ENCODE measurements at places on chromosomes 3 and 15.
A peak's percentile ranks its signal among the peaks of the same experiment; 100 is the strongest.

GRCh38 chr15:61243983-61244593 is 15.0 kb upstream of the RORA start:
- DNase-seq, result no peak

GRCh38 chr3:65669163-65669875 is 369.4 kb downstream of the MAGI1 start:
- DNase-seq, result no peak

DNA sequence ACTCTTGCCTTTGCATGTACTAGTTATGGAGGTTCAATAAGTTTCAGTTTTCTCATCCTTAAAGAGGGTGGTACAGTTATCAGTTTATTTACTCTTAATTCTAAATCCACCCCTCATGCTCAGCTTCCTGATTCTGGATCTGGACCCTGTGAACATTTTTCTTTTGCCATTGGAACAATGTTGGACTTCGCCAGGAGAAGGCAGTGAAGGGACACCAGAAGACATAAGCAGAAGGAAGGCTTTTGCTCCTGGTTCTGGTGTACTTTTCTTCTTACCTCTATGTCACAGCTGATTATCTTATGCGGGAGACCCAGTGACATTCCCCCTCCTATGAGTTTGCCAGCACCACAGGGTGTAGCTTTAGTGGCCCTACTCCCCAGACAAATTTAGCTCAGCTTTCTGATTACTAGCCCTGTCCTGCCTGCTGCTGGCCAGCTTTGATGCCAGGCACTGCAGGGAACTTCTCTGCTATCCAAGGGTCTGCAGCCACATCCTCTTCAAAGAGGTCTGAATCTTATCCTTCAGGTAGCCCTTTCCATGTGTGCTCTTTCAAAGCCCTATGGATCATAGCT is 466.3 kb upstream of the EPHA3 start:
- no peak for DNase-seq

- no peak for DNase-seq
These were observed 36.2 kb downstream of the MASP1 start for GRCh38 chr3:187255314-187255713.

- no peak for DNase-seq
These were observed 17.4 kb upstream of the NPTN start for GRCh38 chr15:73650416-73651126.

DNA sequence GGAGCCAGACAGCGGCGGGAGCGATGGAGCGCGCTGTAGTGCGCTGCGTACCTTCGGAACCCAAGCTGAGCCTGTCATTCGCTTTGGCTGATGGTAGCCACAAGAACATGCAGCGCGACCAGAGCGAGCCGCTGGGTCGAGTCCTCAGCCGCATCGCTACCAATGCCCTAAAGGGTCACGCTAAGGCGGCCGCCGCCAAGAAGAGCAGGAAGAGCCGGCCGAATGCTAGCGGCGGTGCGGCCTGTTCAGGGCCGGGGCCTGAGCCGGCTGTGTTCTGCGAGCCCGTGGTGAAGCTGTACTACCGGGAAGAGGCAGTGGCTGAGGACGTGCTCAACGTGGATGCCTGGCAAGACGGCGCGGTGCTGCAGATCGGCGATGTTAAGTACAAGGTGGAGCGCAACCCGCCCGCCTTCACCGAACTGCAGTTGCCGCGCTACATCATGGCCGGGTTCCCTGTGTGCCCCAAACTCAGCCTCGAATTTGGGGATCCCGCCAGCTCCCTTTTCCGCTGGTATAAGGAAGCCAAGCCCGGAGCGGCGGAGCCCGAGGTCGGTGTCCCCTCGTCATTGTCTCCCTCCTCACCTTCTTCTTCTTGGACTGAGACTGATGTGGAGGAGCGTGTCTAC is 498 bp downstream of the PDE12 start:
- DNase-seq, result no peak

GRCh38 chr3:53478166-53478830 is 16.1 kb upstream of the CACNA1D start:
- DNase-seq, result no peak

DNA sequence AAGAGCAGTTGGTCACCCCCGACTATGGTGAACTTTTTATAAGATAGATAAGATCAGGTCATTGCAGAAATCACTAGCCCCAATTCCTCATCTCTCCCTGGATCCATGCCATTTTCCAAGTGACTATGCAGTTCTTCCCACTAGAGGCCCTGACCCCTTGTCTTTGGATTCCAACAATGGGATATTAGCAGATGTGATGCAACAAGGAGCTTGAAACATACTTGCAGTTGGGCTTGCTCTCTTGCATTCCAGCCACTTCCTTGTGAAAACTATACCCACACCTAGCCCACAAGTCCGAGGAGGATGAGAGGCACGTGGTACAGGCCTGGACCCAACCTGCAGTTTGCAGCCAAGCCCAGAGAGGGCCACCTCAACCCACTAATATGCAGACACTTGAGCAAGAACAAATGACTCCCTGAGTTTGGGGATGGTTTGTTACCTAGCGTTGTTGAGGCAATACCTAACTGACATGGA is 60.6 kb downstream of the SUCLG2 start:
- DNase-seq, result no peak

DNA sequence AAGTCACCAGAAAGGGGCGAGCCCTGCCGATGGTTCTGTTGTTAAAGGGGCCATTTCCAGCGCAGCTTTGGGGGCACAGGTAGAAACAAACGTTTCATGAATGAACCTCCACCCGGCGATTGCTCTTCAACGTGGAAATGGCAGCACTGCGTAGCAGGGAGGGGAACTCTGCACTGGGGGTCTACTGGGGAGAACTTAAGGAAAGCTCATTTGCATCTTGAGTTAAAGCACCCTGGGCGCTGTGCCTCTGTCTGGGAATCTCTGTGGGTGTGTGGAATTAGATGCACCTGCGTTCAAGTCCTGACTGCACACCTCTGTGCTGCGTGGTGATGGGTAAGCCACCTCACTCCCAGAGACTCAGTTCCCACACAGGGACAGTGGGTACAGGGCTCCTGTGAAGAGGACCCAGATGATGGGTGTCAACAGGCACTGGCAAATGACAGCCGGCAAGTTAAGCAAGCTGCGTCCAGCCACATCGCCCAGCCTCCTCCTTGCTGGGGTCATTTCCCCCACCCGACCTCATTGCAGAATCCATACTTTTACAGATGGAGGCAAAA is 68.8 kb downstream of the ASB7 start:
- no peak for DNase-seq

DNA sequence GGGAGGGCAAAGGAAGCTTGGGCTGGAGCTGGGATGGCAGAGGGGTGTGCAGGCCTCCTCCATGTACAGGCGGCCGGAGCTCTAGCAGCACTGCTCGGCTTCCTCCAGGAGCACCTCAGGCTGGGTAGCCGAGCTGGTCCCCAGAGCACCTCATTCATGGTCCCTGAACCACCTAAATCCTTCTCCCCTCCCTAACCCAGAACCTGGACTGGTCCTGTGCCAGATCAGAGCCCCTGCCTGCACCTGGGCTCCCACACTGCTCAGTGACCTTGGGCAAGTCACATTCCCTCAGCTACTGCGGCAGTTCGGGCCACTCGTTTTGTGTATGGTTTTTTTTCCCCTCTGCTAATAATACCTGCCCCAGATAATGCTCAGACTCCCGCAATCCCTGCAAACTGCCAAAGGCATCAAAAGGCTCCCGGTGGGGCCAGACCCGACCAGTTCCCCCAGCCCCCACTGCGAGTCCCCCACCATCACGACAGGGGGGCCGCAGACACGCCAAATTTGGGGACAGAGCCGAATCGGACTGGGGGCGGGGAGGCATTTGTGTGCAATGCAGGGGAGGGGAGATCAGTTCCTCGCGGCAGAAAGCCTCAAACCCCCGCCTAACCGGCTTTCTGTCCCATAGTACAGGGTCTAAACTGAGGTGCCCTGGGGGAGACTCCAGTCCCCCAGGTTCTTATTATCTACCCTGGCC is 1.3 kb downstream of the SEMA7A start:
- no peak for DNase-seq

- DNase-seq, result no peak
These were observed 269.0 kb downstream of the ZNF621 start for GRCh38 chr3:40793730-40794129.

- no peak for DNase-seq
These were observed 22.3 kb downstream of the TM6SF1 start for GRCh38 chr15:83129791-83130190.

- no peak for DNase-seq
These were observed 1.3 kb downstream of the GREM1 start for GRCh38 chr15:32718821-32719716.

DNA sequence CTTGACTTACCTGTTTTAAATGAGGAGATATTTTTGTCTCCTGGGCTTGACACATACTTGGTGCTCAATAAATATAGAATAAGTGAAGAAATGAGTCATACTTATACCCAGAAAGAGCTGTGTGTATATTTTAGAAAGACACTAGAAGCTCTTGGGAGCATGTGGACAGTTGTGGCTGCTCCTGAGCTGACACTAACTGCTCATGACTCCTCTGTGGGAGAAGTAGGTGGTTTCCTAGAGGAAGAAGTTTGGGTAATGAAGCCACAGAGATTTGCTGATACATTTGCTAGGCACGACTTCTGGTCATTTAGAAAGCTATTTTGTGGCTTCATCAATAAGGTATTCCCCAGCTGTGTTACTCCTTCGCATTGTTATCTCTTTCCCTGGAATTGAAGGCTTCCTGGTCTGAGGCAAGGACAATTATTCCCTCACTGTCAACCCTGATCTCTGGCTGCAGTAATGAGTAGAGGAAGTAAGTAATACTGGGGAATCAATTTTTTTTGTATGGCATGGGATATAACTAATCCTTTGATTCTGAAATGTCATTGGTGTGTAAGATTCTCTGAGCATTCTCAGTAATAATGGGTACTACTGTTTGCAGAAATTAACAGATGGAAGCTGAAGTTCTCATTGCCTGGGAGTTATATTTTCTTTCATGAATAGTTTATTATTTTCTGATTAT is 79.6 kb upstream of the DCBLD2 start:
- no peak for DNase-seq

DNA sequence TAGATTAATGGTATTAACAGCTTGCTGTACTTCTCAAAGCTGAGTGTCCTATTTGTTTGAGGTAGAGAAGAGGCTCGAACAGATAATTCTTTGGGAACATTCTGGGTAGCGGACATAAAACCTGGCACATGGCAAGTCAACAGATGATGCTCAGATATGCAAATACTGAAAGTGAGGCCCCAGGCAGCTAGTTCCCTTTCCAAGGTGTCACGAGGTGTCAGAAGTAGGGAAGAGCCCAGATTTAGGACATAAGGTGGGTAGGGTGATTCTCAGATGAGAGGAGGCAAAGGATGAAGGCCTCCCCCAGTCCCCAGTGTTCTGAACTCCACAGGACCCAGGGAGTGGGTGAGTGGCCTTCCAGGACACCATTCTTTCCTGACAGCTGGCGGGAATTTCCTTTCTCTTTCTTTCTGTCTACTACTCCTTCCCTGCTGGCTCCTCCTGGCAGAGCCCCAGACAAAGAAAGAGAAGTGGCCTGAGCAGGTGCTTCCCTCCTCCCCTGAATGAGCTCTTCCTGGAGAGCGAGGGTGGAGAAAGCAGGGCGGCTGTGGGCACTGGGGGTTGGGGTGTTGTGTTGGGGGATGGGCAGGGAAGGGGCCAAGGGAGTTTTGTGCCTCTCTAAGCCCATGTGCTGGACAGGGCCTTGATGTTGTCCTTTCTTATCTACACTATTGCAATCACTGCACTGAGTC is 87.5 kb downstream of the CORO2B start:
- no peak for DNase-seq

DNA sequence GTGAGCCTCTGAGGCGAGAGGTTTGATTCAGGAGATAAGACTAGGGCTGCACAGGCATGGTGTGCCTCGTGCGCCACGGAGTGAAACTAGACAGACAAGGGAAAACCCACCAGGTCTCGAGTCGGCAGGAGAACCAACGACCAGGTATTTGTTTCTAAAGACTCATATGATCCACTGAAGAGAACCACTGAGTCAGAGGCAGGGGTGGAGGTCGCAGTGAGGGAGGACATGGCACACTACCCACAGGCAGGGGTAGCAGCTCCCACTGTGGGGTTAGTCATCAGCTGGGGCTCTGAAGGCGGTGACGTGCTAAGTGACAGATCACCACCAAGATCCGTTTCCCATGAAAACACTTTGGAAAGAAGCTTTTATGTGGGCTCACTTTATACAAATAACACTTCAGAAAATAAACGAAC is 45.7 kb downstream of the CHSY1 start:
- no peak for DNase-seq

GRCh38 chr3:15347063-15347736 is 14.8 kb upstream of the SH3BP5 start:
- no peak for DNase-seq

GRCh38 chr15:57527382-57528091 is 64.2 kb upstream of the MYZAP start:
- DNase-seq, result peak; percentile 64

DNA sequence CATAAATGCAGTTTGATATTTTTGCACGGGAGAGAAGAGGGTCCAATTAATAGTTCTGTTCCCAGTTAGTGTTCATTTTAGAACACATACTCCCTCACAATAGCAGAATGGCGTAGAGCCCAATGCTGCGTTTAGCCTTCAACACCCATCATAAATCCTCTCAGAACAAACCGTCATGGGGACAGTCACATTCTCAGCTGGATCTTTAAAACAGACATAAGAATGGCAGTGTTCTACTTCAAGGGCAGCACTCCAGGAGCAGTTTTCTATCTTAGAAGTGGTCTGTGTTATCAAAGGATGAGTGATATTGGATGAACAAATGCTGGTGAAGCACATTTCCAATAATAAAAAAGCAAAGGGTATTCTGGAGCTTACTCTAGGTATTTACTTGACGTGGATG is 230.5 kb downstream of the PDZRN3 start:
- no peak for DNase-seq

- peak; percentile 97 for DNase-seq
These were observed 191.9 kb upstream of the TSC22D2 start for GRCh38 chr3:150216041-150216811.

DNA sequence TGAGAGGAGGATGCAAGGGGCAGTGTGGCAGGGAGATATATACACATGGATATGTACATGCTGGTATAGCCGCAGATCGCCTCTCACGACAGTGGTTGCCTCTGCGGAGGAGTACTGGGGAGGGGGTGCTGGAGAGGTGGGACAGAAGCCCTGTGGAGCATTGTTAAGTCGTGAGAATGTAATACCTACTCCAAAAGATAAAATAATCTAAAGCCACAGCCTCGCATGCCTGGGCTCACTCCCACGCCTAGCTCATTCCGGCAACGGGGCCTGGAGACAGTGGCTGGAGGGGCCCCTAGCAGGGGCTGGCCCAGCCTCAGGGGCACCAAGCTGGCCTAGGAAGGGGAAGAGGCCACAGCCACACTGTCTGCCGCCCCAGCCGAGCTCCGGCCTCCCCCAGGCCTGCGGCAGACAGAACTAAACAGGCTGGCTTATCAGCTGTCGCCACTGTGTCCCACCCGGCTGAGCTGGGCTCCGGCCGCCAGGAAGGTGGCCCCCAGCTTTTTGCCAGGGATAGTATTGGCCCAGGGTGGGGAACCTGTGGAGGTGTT is 65.1 kb upstream of the LCTL start:
- no peak for DNase-seq

GRCh38 chr15:41774882-41775417 is 666 bp downstream of the MAPKBP1 start:
- DNase-seq, result no peak

- no peak for DNase-seq
These were observed 23.4 kb upstream of the DYNC1LI1 start for GRCh38 chr3:32593903-32594525.
